ENCODE measurements at places on chromosomes 6 and 20.
A peak's percentile ranks its signal among the peaks of the same experiment; 100 is the strongest.

DNA sequence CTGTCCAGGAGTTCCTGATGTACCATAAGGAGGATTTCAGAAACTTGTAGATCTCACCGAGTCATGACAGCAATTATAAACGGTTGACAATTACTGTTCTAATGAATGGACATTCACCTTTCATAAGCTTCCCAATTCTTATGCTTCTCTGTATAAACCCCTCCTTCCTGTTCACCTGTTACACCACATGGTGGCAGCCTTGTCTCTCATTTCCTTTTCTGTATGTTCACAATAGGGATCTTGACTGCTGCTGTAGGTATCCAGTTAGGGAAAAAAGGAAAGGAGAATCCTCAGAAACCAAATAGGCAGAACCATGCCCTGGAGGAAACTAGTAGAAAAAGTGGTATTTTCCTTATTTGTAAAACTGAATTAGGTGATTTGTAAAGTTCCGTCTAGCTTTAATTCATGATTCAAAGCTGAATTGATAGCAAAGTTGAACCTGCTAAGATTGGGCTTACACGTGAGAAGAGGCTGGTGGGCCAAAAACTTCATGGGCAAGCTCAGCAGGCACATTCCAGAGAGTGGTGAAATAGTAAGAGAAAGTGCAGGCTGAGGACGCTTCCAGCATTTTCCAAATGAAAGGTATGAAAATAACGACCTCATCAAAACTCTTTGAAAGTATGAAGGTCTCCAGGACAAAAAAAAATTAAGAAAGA lies 29.0 kb upstream of the TBPL1 start:
- peak; percentile 70 for DNase-seq

GRCh38 chr6:89817481-89817880 lies 2.1 kb downstream of the MDN1 start:
- DNase-seq, result no peak

- DNase-seq, result no peak
These were observed 12.7 kb downstream of the BFSP1 start for GRCh38 chr20:17518339-17519052.

- no peak for DNase-seq
These were observed 118.2 kb upstream of the RIPOR2 start for GRCh38 chr6:25053875-25054371.

GRCh38 chr6:62446647-62447316 lies 160.8 kb upstream of the KHDRBS2 start:
- DNase-seq, result no peak

DNA sequence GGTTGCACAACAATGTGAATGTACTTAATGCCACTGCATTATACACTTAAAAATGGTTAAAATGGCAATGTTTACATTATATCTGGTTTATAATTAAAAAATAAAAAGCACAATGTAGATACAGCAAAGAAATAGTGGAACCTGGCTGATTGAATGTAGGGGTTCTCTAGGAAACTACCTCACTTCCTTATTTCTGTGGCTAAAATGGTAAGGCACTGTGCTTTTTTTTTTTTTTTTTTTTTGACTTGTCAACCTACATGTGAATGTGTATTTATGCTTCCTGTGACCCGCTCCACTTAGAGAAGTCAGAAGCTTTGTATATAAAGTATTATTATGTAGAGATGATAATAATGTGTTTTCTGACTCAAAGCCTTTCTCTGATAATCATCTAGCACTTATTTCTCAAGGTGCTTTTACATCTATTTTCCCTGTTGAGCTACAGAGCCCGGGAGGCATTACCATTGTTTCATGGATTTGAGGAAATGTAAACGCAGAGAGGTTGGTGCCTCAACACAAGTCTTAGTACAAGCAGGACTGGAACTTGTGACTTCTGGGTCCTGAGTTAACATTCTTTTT lies 55.0 kb downstream of the SOX4 start:
- DNase-seq, result no peak

DNA sequence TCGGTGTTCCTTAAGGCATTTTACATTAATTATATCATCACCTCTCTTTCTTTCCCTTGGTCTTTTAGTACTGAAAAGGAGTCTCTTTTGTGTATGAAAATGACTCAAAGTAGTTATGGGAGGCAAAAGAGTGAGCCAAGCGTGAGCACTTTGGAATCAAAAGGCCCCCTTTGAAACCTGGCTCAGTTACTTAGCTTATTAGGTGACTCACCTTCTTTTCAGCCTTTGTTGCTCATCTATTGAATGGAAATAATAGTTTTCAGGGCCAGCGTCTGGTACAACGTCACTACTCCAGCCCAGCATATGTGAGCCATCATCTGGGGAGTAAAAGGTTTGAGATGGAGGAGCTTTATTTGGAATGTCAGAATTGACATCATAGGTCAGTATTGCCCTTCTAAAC lies 147.4 kb upstream of the SCGN start:
- no peak for DNase-seq

GRCh38 chr6:117072134-117072533 lies 193.2 kb upstream of the VGLL2 start:
- no peak for DNase-seq

DNA sequence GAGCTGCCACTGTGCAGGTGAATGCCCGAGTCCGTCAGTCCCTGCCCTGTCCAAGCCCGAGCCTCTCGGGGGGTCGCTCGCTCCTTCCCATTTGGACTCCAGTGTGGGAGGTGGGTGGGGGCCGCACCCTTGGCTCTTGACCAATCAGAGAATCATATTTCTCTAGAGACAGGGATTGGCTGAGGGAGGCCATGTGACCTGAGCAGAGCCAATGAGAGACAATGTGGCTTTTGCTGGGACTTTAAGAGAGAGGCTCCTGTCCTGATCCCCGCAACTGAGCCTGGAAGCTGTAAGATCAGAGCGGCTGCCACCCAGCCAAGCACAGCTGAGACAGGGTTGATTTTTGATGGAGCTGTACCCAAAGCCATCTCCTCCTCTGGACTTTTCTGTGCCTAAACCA lies 199.3 kb downstream of the TFAP2C start:
- no peak for DNase-seq

- DNase-seq, result no peak
These were observed 23.1 kb upstream of the MRGBP start for GRCh38 chr20:62772990-62773844.

GRCh38 chr6:147603392-147604081 lies 95.0 kb downstream of the SAMD5 start:
- DNase-seq, result no peak

DNA sequence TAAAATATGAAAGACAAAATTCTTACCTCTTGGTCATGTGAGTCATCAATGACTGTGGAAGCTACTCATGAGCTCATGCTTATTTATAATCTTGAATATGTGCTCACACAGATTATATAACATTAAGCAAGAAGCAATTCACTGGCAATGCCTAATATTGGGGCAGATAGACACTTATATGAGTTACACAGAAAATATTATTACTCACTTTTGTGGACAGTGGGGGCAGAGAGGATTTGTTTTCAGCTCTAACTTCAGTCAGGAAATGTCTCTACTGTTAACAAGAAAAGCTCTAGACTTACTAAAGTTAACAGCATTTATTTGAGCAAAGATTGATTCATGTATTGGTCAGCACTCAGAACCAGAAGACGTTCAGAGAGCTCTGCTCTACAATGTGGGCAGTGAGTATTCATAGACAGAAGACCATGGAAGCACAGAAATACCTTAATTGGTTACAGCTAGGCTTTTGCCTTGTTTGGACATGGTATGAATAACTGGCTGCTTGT lies 85.8 kb upstream of the AHI1 start:
- no peak for DNase-seq

DNA sequence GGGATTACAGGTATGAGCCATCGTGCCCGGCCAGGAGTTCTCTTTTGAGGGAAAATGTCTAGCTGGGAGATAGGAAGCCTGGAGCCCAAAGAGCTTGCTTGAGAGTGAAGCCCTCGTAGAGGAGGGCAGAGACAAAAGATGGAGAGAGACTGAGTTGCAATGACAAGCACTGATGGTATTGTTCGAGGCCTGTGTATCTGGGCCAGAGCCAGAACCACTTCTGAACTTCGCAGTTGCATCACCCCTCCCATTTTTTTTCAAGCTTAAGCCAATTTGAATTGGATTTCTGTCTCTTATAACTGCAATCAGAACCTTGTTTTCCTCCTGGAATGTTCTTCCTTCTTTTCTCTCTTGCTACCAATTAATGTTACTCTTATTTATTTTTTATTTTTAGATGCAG lies 83.1 kb downstream of the KCNB1 start:
- DNase-seq, result no peak

- no peak for DNase-seq
These were observed 351.4 kb upstream of the CDH4 start for GRCh38 chr20:60900618-60901017.

DNA sequence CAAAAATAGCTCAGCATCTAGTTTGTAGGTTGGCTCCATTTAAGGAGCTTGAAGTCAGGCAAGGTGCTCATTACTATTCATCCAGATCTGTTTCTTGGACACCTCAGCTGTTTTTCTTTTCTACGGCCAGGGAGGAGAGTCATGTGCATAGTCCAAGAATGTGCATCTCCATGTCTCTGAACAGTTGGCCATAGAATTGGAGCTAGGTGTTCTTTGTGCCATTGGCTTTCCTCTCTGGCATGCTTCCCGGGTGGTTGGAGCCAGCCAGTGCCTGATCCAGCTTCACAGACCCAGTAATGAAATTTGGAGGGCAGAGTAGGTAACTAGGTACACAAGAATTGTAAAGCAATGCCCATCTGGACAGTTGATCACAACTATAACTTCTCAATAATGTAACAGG lies 21.6 kb downstream of the EYA4 start:
- DNase-seq, result no peak

DNA sequence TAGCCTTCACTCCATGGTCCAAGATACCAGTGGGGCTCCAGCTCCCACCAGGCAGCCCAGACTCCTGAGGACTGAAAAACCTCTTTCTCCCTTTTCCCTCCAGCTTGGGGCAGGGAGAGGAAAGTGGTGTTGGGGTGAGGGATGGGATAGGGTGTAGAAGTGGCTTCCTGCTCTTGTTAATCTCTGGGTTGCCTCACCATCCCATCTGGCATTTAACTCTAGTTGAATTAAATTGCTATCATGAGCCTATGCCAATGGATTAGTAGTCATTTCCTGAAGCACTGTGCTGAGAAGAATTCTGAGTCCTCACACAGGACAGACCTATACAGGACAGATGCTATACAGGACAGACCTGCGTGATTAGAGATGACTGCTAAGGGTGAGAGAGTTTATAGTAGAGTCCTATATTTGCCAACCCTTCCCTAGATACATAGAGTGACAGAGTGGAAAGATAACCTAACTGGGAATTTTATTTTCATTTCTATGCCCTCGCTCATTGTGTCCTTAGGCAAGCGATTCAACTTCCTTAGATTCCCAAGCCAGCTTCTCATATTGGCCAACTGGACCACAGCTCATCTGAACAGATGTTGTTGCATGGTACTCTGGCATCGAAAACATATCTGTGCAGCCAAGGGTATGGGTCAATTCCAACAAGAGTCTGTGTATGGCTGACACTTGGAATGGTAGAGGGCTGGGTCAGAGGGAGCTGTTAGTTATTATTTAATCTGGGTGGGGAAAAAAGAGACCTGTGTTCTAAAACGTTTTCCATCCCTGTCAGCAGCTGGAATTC lies 42.8 kb downstream of the MCHR2 start:
- no peak for DNase-seq

DNA sequence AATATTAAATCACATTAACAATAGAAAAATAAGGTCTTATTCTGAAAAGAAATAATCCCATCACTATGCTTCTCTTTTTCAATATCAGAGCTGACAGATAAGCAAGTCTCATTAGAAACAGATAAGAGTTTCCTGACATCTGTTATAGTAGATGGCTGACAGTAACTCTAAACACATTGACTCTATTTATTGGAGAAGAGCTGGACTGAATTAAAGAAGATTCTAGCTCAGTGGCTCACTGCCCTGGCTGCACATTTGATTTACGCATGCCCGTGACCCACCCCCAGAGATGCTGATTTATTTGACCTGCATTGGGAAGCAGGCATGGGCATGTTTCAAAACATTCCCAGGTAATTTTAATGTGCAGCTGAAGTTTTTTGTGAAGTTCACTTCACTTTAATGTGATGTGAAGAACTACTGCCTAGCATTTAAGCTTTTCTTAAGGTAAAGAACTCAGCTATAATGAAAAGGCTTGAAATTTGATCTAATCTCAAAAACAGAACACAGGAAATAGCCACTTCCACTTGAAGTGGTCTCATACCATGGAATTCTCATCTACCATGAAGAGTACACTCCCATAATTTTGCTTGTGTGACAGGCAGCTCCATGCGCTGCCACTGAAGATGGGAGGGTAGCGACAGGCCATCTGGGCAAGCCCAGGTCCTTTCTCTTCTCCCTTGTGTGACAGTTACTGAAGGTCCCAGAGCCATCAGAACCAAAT lies 162.3 kb downstream of the TPBG start:
- no peak for DNase-seq

DNA sequence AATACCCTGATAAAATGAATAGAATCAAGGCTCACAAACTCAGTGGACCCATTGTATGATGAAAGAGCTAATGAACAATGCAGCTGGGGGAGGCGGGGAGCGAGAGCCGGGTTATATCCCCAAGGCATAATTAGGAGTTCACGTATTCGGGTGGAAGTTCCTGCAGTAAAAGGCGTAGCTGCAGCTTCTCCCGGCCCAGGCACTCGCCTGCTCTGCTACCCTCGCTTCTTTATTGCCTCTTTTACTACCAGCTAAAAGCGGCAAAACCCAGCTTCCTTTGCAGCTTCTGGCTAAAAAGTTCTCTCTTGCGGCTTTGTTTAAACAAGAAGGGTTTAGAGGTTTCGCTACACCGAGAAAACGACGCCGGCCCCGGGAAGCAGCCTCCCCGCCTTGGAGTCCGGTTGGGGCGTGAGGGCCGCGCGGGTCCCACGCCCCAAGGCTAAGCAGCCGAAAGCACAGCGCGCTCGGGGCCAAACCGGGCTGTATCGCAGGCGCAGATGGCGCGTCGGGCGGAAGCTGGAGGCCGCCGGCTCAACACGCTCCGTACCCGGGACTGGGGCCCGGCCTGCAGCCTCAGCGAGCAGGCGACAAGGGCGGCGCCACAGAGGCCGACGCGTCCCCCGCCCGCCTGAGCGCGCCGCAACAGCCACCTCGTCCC lies 1.6 kb downstream of the ZBTB2 start:
- no peak for DNase-seq

DNA sequence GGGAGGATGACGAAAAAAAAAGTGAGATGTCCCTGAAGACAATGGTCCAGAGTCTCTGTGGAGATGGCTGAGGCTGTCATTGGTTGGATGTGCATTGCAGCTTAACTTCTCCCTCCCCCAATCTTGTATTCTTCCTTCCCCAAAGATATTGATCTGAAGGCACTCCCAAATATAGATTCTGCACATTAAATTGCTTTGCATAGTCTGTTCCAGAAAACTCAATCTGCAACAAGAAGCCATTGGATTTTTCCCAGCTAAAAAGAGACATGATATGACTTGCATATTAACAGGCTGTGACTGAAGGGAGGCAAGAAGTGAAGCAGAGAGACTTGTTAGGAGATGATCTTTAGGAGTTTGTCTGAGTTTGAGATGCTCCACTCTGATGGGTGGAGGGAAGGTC lies 245.2 kb upstream of the MOCS1 start:
- no peak for DNase-seq

Measured in activated naive CD4-positive, alpha-beta T cell treated with anti-CD3 and anti-CD28 coated beads, Interleukin-2, amount 10 ng/mL, durations not matched to agents 7 days and 5 days (primary cell).